ENCODE measurements at places on chromosomes 12 and 14. TPM values are rescaled to one million over a fixed set of nuclear protein-coding genes. Genes with fewer than 3 reads are reported as not detected.

GRCh38 chr12:131113568-131114270 is 160.0 kb downstream of the ADGRD1 start:
- peak; percentile 20 for DNase-seq

DNA sequence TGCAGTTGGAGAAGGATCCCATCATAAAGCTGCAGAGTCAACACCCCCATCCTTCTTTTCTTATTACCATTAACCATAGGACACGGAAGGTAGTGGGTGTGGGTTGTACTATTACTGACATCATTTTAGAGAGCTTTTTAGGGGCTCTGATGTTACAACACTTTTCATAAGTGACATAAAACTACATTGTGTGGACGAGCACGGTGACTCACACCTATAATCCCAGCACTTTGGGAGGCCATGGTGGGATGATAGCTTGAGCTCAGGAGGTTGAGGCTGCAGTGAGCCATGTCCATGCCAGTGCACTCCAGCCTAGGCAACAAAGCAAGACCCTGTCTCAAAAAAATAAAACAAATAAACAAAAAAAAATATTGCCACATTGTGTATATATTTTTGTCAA is 167.1 kb downstream of the DUSP6 start:
- no peak for DNase-seq

DNA sequence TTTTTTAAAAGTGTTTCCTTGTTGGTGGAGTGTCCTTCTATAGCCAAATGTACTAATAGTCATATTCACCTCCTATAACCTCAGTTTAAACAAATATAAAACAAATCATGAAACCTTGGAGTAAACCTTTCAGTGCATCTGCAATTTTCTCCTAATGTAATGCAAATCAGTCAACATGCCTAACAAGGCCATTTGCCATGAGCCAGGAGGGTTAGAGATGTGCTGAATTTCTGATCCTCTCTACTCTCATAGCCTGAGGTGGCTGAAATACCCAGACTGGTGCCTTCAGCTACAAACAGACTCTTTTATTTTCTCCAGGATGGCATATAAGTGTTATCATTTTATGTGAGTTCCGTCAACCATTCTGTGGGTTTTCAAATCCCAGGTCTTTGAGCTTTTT is 908.1 kb downstream of the GALC start:
- DNase-seq, result no peak

- DNase-seq, result no peak
Measured at GRCh38 chr12:62613081-62613480, 146.5 kb downstream of the MON2 start.

DNA sequence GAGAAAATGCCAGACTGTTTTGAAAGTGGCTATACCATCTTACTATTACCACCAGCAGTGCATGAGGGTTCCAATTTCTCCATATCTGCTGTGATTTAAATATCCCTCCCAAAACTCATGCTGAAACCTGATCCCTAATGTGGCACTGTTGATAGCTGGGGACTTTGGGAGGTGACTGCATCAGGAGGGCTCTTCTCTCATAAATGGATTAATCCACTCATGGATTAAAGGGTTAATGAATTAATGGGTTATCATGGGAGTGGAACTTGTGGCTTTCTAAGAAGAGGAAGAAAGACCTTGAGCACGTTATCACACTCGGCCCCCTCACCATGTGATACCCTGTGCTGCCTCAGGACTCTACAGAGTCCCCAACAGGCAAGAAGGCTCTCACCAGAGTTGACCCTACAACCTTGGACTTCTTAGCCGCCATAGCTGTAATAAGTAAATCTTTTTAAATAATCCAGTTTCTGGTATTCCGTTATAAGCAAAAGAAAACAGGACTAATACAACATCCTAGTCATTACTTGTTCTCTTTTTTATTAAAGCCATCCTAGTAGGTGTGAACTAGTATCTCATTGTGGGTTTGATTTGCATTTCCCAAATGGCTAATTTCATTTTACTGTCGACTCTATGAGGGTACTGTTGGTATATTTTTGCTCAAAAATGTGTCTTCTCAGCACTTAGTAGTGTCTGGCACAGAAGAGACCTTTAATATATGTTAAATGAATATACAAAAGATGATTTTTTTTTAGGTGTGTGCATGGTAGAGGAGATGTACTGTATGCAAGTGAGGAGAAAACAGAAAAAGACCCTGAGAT is 14.3 kb downstream of the PPP1R12A start:
- DNase-seq, result no peak

GRCh38 chr14:100703386-100704220 is 23.1 kb upstream of the DLK1 start:
- peak; percentile 32 for DNase-seq

DNA sequence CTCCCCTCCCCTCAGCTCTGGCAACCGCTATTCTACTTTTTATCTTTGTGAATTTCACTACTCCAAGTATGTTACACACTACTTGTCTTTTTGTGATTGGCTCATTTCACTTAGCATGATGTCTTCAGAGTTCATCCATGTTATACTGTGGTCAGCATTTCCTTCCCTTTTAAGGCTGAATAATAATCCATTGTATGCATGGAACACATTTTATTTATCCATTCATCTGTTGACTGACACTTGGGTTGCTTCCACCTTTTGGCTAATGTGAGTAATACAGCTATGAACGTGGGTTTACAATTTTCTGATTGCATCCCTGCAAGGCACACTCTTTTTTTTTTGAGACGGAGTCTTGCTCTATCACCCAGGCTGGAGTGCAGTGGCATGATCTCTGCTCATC is 53.0 kb upstream of the FUT8 start:
- no peak for DNase-seq

DNA sequence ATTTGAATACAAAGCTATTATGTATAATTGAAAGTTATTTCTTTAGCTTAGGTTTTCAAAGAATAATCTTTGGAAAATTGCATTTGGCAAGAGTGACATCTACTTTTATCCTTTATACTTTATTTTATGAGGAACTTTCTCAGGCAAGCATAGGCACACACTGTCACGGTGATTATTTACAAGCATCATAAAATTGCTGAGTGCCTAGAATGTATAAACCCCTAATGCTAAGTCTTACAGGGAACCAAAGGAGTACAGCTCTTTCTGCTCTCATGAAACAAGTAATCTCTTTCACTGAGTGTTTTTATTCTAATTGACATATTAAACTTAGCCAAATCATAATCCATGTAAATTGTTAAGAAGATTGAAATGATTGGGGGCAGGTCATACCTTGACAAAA is 154.9 kb downstream of the FSCB start:
- DNase-seq, result no peak

DNA sequence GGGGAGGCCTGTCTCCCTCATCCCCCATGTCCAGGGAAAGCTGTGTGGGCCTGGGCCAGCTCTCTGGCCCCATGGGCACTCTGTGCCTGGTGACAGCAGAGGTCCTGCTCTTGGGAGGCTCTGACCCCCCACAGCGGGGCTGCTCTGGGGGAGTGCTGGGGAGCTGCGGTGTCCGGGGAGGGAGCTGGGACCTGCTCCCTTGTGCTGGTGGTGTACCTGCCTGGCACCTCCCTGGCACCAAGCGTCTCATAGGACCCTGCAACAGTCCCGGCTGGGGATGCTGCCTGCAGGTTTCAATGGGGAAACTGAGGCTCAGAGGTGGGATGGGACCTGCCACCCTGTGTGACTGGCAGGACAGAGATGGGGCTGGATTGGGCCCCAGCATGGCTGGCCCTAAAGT is 111.3 kb downstream of the KIF26A start:
- no peak for DNase-seq

GRCh38 chr12:84397263-84397662 is 515.3 kb downstream of the SLC6A15 start:
- no peak for DNase-seq

The IFI27L2 gene
- total RNA-seq, result 67.0 TPM

The GALNT16 gene
- total RNA-seq, result 34.5 TPM

The SLCO1B1 gene
- not detected for total RNA-seq

The BCAT1 gene
- 5.7 TPM for total RNA-seq
